Astrocyte (in vitro differentiated cells and primary cell): ENCODE measurements at places on chromosomes 6 and 20. TPM values are rescaled to one million over a fixed set of nuclear protein-coding genes. Genes with fewer than 3 reads are reported as not detected.

GRCh38 chr6:142833054-142833453, 111.9 kb downstream of the HIVEP2 start:
- peak; percentile 95 for DNase-seq

GRCh38 chr20:13878566-13878965, 93.7 kb downstream of the NDUFAF5 start:
- DNase-seq, result no peak

GRCh38 chr20:15139522-15139921, 802.1 kb upstream of the FLRT3 start:
- DNase-seq, result no peak

- DNase-seq, result no peak
These were observed 81.6 kb upstream of the PREP start for GRCh38 chr6:105484238-105485161.

- DNase-seq, result no peak
These were observed 164.0 kb upstream of the DTNBP1 start for GRCh38 chr6:15826814-15827318.

- DNase-seq, result no peak
These were observed 140.0 kb downstream of the CFAP61 start for GRCh38 chr20:20192366-20192765.

DNA sequence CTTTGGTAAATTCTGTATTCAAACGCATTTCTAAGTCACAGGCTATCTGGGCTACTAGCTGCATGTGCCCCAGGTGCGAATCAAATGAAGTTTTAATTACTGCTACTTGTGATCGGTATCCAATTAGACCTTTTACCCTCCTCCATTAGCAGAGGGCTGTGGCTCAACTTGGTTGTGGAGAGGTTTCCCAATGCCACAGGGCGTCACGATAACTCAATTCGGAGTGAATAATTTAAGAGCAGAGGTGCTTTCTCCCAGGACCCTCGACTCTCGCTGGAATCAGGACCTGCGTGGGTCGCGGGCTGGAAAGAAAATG, 640 bp downstream of the SAYSD1 start:
- no peak for DNase-seq

DNA sequence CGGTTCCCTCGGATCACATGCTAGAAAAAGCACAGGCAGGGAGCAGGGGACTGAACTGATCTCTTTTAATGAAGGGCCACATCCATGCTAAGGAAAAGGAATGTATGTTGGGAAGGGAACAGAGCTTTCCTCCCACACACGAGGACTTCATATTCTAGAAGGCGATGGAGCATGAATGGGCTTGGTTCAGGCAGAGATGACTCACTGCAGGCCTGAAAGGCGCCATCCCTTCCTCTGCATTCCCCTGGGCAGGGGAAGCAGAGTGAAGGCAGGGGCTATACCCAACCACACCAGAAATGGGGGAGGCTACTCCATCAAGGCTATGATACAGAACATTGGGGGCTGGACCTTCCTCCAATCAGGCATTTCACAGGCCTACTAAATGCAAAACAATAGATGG, 30.6 kb downstream of the ELMO2 start:
- peak; percentile 60 for DNase-seq

- DNase-seq, result peak; percentile 73
These were observed 10.3 kb upstream of the LPIN3 start for GRCh38 chr20:41330343-41330720.

GRCh38 chr6:46011188-46012085, 4.2 kb downstream of the CLIC5 start:
- DNase-seq, result no peak

GRCh38 chr6:11292091-11292490, 59.6 kb upstream of the NEDD9 start:
- no peak for DNase-seq

GRCh38 chr6:143967706-143968376, 40.2 kb downstream of the PLAGL1 start:
- DNase-seq, result peak; percentile 13

MYLK2 gene
- total RNA-seq, result 2.1 and 3.1 TPM in 2 replicates

BFSP1 gene
- total RNA-seq, result 3.7 and 4.2 TPM in 2 replicates

MUCL3 gene
- not detected in 2 replicates for total RNA-seq

C4B gene
- total RNA-seq, result 3.2 and 3.7 TPM in 2 replicates

MAP3K5 gene
- 1.7 TPM in 2 replicates for total RNA-seq

TRDN gene
- not detected in 2 replicates for total RNA-seq

RAB23 gene
- 21.4 and 22.3 TPM in 2 replicates for total RNA-seq
